ENCODE measurements at places on chromosomes 6 and 20.

DNA sequence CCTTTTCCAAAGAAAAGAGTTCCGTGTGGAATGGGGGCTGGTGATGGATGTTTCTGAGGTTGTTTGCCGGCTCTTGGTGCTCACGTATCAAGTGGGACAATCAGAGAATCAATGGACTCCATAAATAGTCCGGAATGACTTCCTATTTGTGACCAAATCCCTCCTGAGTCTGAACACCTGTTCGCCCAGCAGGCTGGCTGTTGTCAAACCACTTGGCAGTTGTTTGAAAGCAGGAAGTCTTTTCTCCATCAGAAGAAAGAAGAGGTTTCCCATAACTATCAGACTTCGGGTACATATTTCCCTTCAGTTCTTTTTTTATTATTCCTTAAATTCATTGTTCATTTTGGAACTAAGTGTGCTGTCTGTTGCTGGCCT lies 154.7 kb upstream of the RIN2 start:
- no peak for ATAC-seq

- ATAC-seq, result no peak
Measured at GRCh38 chr6:147154454-147154853, 49.8 kb upstream of the STXBP5 start.

DNA sequence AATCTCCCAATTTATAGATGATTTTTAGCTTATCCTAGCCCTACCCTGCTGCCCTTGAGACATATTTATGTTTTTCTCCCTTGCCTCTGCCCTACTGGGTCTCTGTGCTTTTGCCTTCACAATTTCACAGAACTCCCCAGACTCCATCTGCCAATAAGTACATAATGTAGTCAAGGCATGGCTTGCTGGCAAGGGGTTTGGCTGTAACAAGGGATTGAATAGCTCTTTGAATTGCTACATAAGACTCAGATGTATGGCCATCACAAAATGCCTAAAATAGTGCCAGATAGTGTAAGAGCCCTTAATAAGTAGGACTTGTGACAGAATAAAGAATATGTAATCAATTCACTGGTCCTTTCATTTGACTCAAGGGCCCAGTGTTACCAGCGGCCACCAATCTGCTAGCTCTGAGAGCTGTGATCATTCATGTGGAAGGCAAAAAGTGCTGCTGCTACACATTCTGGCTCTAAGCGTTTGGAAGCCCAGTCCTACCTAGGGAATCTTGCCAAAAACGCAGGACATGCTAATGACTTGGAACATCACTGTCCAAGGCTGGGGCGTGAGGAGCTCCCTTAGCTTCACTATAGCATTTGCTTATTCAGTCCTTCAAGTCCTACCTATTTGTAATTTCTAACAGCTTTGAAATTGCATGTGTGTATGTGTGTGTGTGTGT lies 20.5 kb downstream of the CLVS2 start:
- no peak for ATAC-seq

- peak; percentile 51 for ATAC-seq
Measured at GRCh38 chr20:18276821-18277220, 11.5 kb upstream of the ZNF133 start.

- ATAC-seq, result no peak
Measured at GRCh38 chr6:11585426-11586016, 48.0 kb downstream of the TMEM170B start.

GRCh38 chr20:47278907-47279348 lies 77.6 kb downstream of the ZMYND8 start:
- ATAC-seq, result no peak

DNA sequence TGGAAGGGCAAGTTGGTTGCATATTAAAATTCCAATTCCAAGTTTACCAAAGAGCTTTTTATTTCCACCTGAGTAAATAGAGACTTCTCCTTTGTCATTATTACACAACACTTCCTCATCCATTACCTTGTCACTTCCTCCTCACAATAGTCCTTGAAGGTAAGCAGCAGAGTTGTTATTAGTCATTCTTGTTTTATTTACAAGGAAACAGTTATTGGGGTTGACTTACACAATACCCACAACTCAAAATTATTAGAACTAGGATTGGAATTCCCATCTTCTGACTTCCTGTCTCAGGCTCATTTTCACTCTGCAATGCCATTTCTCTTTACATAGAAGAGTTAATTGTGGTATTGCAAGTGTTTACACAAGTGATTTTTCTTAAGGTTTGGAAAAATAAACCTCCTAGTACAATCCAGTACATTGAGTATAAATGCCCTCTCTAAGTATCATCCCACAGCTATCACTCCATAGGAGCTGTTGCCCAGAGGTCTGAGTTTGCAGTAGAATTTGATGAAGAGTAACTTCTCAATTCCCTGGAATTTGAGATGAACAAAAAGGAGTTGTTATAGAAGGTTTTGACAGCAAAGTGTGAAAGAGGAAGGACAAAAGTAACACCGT lies 28.9 kb upstream of the MTRF1L start:
- no peak for ATAC-seq

DNA sequence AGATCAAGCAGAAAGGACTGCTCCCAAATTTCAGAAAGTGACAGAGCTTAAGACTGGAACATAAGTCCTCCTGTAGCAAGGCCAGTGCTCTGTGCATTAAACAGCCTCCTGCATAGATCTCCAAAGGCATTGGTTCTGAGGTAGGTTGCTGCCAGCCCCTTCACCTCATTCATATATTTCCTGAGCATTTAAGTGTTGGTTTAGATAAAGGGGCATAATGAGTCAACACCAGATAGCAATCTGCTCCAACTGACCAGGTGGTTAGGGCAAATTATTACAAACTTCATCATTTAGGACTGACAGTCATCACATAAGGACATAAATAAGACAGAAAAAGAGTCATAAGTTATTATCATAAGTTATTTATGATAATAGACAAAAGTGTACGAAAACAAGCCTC lies 10.7 kb downstream of the PTPRK start:
- no peak for ATAC-seq

DNA sequence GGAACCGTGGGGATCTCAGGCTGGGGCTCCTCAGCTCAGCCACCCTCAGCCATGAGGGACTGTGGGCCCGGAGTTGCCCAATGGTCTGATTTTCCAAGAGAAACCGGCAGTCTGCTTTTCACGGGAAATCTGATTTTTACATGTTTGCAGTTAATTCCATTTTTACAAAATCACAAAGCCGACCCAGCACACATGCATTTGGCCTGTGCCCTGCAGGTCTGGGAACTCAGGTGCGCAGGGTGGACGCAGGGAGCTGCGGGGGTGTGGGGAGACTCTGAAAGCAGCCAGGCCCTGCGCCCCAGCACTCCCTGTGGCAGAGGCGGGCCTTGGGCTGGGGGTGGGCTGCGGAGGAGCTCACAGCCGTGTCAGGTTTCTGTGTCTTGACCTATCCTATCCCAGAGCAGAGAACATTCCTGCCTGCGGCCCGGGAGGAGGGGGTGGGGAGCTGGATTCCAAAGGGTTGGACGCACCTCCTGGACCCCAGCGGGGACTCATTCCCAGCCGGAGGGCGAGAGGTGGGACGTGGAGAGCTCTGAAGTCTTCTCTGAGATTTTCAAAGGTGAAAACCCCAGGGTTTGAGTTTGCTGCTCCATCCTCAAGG lies 60.6 kb downstream of the ADNP start:
- ATAC-seq, result no peak

DNA sequence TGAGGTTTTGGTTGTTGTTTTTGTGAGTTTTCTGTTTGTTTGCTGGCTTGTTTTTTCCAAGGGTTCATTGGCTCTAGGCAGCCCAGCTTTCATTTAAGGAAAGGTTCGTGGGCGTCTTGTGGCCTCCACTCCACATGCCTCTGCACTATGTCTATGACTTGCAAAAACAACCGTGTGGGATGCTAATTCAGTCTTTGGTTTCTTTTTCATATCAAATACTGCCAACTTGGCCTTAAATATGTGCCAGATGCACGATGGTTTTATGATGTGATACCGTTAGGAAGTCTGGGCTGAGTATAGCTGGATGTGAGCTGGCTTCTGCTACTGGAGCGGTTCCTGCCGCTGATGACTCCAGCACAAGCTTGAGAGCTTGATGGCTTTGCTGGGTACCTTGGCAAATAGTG lies 96.3 kb downstream of the BMP2 start:
- ATAC-seq, result no peak

DNA sequence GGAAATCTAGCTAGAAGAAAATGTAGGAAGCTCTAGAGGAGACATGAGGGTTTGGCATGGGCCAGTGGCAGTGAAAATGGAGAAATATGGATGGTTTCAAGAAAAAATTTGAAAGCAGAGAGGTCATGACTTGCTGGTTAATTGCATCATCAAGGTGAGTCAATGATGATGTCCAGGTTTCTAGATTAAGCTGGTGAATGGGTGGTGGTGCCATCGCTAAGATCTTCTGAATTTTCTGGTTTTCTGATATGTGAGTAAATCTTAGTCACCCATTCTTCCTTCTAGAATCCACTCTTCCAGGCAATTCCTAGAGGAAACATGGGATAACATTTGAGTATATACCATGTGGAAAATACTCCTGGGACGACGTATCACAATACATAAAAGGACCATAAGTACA lies 25.0 kb downstream of the SH3BGRL2 start:
- no peak for ATAC-seq

DNA sequence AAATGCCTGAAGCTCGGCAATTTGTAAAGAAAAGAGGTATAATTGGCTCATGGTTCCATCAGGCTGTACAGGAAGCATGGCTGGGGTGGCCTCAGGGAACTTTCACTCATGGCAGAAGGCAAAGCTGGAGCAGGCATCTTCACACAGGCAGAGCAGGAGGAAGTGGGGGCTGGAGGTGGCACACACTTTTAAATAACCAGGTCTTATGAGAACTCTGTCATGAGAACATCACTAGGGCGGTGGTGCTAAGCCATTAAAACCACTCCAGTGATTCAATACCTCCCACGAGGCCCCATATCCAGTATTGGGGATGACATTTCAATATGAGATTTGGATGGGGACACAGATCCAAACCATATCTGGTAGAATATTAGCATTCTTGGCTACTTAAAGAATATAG lies 345.2 kb downstream of the ARHGAP18 start:
- ATAC-seq, result no peak

GRCh38 chr6:44667668-44668390 lies 280.3 kb downstream of the CDC5L start:
- ATAC-seq, result no peak

GRCh38 chr6:146883640-146884531 lies 285.1 kb downstream of the ADGB start:
- no peak for ATAC-seq

GRCh38 chr6:30386166-30386565 lies 41.2 kb downstream of the RPP21 start:
- ATAC-seq, result no peak

DNA sequence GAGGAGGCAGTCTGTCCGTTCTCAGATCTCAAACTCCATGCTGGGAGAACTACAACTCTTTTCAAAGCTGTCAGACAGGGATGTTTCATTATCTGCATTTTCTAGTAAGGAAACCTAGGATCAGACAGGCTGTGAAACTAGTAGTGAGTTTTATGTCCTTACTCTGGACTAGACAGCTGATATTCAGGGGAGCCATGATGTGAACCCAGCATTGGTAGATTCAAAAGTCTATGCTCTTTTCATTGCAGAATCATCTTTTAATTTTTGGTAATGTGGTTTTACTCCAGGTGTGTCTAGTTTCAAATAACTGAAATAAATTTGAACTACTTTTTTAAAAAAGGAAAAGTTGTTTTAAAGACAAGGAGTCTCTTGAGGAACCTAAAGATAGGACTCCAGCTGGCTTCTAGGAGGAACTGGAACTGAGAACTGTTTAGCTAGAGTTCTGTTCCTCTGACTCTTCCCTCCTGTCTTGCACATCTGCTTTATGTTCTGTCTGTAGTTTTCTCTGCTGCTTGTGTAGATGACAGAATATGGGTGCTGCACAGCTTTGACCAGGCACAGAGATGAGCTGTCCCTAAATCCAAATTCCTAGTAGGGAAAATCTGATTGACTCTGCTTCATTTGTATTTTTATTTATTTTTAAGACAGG lies 27.8 kb upstream of the RNF144B start:
- no peak for ATAC-seq

DNA sequence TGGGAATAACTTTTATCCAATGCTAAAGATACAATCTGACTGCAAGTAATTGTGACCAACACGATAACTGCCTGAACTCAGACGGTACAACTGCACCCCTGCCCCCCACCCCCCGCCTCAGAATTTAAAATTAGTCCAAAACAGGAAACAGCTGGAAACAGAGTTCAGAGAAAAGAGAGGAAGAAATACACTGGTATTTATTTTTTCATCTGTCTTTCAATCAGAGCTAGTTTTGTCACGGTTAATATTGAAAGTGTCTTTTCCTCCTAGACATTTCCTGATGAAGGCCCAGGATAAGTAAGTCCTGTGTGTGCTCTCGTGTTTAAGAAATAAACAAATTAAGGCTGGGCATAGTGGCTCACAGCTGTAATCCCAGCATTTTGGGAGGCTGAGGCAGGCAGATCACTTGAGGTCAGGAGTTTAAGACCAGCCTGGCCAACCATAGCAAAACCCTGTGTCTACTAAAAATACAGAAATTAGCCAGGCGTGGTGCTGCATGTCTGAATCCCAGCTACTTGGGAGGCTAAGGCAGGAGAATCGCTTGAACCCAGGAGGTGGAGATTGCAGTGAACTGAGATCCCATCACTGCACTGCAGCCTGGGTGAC lies 21.5 kb downstream of the ACSS1 start:
- ATAC-seq, result no peak

DNA sequence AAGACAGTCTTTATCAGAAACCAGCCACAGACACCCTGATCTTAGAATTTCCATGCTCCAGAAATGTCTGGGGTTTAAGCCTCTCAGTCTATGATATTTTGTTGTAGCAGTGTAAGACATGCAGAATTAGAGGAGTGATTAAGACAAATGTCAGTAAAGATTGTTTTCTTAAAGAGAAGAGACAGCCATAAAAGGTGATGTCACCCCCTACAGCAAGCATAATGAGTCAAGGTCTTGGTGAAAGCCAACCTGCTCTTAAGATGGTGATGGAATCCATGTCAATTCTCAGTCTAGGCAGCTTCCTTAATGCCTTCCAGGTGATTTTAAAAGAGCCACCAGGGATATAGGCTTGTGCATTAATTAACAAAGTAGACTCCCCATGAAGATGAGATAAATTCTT lies 849.9 kb upstream of the EPHA7 start:
- ATAC-seq, result no peak

DNA sequence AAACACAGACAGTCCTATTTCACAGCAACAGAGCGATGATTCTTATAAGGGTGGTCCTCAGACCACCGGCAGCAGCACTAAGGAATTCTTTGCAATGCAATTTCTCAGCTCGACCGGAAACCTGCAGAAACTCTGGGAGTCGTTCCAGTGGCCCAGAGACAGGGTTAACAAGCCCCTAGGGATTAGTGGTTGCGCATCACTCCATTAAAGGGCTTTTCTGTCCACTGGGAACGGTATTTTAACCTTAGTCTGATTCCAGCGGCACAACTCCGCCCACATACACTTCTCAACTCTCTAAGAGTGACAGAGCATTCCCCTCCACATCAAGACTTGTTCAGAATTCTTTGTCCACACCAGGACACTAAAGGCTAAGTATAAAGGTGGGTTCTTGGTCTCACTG lies 341.5 kb downstream of the TFAP2A start:
- no peak for ATAC-seq

- ATAC-seq, result no peak
Measured at GRCh38 chr20:37468886-37469285, 52.2 kb upstream of the NNAT start.

Measured in activated CD4-positive, CD25-positive, alpha-beta regulatory T cell treated with anti-CD3 and anti-CD28 coated beads, Interleukin-2, amount 50 U/mL, for 24 hours (primary cell).